H9 (cell line): ENCODE measurements at places on chromosomes 12 and 14. TPM values are rescaled to one million over a fixed set of nuclear protein-coding genes. Genes with fewer than 3 reads are reported as not detected.

The ZNF268 gene
- 37.6 and 38.2 TPM in 2 replicates for total RNA-seq

The NPAS3 gene
- 0.17 and 0.22 TPM in 2 replicates for total RNA-seq

The TXNDC16 gene
- total RNA-seq, result 11.7 and 13.2 TPM in 2 replicates

The OR4E2 gene
- not detected in 2 replicates for total RNA-seq

The RERGL gene
- not detected in 2 replicates for total RNA-seq

The LMNTD1 gene
- total RNA-seq, result not detected in 2 replicates

The IL23A gene
- total RNA-seq, result 1.5 and 2.0 TPM in 2 replicates

The LHX5 gene
- 1.9 and 2.1 TPM in 2 replicates for total RNA-seq

The GSC gene
- total RNA-seq, result 0.22 TPM in 1 of 2 replicates, not detected in the other

The NEDD1 gene
- total RNA-seq, result 17.2 and 19.1 TPM in 2 replicates

The TMEM233 gene
- total RNA-seq, result not detected in 2 replicates

The DCAF11 gene
- 73.4 and 74.3 TPM in 2 replicates for total RNA-seq

The CIDEB gene
- not detected in 2 replicates for total RNA-seq

The RTN1 gene
- 0.92 and 1.8 TPM in 2 replicates for total RNA-seq

The TSPAN19 gene
- not detected in 2 replicates for total RNA-seq

The SIX4 gene
- 26.5 and 28.9 TPM in 2 replicates for total RNA-seq

The SLC8A3 gene
- 0.07 and 0.13 TPM in 2 replicates for total RNA-seq

The TMTC1 gene
- 16.1 TPM in 2 replicates for total RNA-seq

The PLCZ1 gene
- not detected in 2 replicates for total RNA-seq

The TMEM132C gene
- total RNA-seq, result 0.22 and 0.24 TPM in 2 replicates

The CDH24 gene
- 16.7 and 16.9 TPM in 2 replicates for total RNA-seq

The KLRD1 gene
- not detected in 2 replicates for total RNA-seq

The PRR4 gene
- total RNA-seq, result 1.9 and 4.3 TPM in 2 replicates

The SOX5 gene
- 2.3 and 3.1 TPM in 2 replicates for total RNA-seq

The KCNC2 gene
- total RNA-seq, result not detected in 2 replicates

The GOLGA5 gene
- total RNA-seq, result 23.9 and 25.4 TPM in 2 replicates

The L2HGDH gene
- 22.6 and 24.8 TPM in 2 replicates for total RNA-seq
